Effector CD8-positive, alpha-beta T cell (primary cell): ENCODE measurements at places on chromosomes 11 and 22.

GRCh38 chr22:46851311-46851710, 88.9 kb downstream of the TBC1D22A start:
- DNase-seq = no peak

DNA sequence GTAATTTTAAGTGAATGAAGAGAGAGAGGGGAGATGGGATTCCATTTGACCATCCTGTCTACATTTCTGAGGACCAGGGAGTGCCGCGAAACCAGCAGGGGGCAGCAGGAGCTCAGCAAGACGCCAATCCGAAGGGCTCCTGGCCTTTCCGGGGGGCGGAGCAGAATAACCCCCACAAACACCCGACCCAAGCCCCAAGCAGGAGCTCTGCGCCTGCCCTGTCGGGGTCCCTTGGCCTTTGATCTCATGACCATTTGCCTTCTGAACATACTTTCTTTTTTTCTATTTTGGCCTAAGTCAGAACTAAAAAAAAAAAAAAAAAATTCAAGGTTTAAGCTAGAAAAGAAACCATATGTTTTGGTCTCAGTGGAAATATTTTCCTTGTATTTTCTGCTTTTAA, 21.9 kb upstream of the SCN2B start:
- DNase-seq = peak; percentile 74

- no peak for DNase-seq
These were observed 234.3 kb downstream of the TBC1D22A start for GRCh38 chr22:46996595-46997310.

- no peak for DNase-seq
These were observed 33.5 kb downstream of the SPECC1L start for GRCh38 chr22:24304062-24304675.

- DNase-seq = no peak
These were observed 88.1 kb downstream of the TP53I11 start for GRCh38 chr11:44862558-44863101.
